ENCODE measurements at places on chromosomes 12 and 14.

DNA sequence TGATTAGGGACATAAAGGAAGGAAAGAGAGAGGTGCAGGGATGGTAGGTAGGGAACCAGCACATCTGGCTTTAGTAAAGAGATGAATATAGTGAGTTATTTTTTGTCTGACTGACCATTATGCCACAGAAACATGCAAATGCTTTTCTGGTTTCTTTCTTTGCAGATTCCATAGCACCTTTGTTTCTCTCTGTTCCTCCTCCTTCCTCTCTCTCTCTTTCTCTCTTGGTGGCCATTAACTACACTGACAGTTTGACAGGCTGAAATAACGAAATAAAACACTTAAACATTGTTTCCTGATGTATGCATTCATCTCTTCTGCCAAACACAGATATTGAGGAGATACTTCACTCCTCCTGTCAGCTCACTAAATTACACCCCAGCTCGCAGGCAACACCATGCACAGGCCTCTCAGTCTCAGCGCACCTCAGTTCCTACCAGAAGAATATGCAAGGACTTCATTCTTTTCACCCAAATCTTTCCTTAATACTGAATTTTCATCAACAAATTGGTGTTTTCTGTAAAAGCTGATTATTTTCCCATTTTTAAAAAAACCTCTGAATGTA is 406.9 kb upstream of the SOX5 start:
- DNase-seq = no peak

GRCh38 chr14:101120641-101121507 is 217.4 kb upstream of the RTL1 start:
- DNase-seq = no peak

DNA sequence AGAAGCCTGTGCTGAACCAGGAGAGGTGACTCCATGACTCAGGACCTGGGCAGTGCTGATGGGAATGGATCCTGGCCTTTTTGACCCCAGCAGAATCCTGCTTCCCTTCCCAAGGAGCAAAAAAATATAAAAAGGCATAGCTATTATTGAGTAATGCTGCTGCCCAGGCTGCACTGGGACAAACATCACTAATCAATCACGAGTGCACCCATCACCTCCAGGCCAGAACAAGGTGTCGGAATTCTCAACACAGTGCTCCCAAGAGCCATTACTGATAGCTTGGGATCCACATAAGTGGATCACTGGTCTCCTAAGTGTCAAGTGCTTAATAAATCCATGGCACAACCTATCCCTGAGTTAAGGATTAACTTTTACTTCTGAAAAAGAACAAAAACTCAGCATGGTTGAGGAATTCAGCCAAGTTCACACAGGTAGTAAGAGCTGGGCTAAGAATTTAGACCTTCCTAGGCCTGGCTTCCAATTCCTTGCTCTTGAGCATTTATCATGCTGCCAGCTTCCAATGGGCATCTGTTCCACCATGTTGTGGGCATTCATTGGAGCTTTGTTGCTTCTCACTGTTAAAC is 31.9 kb downstream of the IRF2BPL start:
- DNase-seq = no peak

DNA sequence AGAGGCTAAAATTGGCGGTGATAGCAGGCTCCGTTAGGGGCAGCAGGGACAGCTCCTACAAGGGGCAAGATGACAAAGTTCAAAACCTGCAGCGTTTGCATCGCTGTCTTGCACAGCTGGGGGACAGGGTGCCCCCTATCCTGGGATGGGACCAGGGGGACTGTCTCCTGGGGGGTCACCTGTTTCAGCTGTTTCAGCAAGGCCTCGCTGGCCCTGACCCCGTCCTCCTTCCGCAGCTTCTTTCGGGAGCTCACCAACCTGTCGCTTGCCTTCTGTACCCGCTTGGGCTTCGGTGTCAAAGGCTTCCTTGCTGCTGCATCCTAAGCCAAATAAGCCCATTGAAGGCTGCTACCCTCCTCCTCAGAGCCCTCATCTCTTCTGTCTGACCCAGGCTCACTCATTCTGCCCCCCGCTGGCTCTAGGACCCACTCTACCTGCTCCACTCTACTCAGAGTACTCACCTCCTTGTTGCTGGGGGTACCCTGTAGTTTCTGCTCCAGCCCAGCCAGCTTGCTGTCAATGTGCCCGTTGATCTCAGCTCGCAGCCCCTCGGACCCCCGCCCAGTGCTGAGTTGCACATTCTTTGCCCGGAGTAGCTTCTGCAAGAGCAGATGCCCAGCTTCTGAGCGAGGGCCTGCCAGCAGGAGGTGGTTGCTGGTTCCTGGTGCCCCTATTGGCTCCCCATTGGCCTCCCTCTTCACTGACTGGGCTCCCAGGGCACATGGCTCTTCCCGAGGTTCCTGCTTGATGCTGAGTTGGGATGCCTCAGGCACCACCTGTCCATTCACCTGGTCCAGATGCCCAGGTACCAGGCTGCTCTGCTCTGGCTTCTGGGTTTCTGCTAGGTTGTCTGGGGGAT is 12.4 kb upstream of the PRKAG1 start:
- DNase-seq = no peak

- DNase-seq = no peak
Observed at GRCh38 chr12:109731231-109731731, 17.7 kb downstream of the FAM222A start.

- no peak for DNase-seq
Observed at GRCh38 chr14:66539034-66539433, 31.1 kb downstream of the GPHN start.

- DNase-seq = no peak
Observed at GRCh38 chr14:38593476-38593875, 337.6 kb upstream of the CLEC14A start.

DNA sequence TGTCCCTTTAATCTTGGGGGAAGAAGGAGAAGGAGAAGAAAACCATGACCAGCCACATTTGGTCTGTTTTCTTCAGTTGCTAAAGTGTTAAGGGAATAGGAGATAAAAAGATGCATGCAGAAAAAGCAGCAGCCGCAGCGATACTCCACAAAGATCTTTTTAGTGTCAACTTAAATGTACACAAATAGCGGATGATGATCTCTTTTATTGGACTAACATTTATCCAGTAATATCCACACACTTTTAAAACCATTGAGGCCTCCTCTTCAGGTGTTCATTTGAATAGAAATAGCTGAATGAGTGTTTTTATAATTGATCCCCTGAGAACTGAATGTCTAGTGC is 83.5 kb downstream of the PAPOLA start:
- no peak for DNase-seq

GRCh38 chr12:18601962-18602361 is 135.8 kb downstream of the PLCZ1 start:
- no peak for DNase-seq

DNA sequence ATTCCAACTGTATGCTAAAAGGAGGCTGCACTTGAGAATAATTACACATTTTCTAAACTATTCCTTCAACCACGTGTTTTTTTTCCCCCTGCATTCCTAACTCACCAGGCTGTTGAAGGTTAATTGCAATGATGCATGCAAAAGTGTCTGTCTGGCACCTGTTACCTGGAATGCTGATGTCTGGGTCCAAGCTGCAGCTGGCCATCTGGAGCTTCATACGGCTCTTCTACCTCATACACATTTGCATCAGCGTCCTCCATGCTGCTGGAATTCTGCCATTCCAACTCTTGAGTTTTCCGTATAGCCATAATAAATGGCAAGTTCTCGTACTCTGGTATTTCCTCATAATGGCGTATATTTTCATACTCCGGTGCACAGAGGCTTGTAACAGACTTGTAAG is 8.6 kb downstream of the FGD6 start:
- no peak for DNase-seq

- DNase-seq = no peak
Observed at GRCh38 chr12:43361031-43361710, 190.8 kb downstream of the ADAMTS20 start.

- no peak for DNase-seq
Observed at GRCh38 chr12:105832021-105832420, 306.7 kb downstream of the NUAK1 start.

- DNase-seq = no peak
Observed at GRCh38 chr12:111881716-111882115, 39.7 kb downstream of the MAPKAPK5 start.

DNA sequence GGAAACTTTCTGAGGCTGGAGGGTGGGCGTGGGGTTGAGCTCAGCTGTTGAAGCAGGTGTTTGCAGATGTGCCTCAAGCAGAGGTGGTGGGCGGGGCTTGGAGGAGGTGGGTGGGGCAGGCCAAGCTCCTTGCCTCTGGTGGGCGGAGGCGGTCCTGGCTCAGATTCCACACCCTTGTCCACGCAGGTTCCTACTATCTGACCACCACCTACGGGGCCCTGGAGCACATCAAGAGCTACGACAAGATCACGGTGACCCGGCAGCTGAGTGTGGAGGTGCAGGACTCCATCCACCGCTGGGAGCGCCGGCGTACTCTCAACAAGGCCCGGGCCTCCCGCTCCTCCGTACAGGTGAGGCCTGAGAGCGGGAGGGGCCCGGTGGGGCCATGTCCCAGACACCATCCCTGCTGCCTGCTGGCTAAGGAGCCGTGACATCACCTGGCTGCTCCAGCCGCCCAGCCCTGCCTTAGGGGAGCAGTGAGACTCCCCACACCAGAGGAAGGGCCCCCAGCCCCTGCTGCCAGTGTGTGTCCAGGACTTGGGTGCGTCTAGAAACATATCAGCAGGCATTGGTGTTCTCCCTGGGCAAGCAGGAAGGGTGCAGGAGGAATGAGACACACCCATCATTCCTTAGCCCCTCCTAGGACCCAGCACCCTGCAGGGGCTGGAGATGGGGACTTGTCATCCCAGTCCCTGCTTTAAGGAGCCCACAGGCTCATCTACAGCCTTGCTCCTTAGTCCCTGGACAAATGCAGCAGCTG is 63.4 kb downstream of the LGMN start:
- no peak for DNase-seq

- no peak for DNase-seq
Observed at GRCh38 chr14:98900798-98901197, 371.2 kb downstream of the BCL11B start.

GRCh38 chr12:104215638-104216297 is at the start of gene TXNRD1:
TSS of gene TXNRD1 (plus strand) at chr12:104215779. CDS start at chr12:104215803, 24 bp downstream.
- DNase-seq = no peak

DNA sequence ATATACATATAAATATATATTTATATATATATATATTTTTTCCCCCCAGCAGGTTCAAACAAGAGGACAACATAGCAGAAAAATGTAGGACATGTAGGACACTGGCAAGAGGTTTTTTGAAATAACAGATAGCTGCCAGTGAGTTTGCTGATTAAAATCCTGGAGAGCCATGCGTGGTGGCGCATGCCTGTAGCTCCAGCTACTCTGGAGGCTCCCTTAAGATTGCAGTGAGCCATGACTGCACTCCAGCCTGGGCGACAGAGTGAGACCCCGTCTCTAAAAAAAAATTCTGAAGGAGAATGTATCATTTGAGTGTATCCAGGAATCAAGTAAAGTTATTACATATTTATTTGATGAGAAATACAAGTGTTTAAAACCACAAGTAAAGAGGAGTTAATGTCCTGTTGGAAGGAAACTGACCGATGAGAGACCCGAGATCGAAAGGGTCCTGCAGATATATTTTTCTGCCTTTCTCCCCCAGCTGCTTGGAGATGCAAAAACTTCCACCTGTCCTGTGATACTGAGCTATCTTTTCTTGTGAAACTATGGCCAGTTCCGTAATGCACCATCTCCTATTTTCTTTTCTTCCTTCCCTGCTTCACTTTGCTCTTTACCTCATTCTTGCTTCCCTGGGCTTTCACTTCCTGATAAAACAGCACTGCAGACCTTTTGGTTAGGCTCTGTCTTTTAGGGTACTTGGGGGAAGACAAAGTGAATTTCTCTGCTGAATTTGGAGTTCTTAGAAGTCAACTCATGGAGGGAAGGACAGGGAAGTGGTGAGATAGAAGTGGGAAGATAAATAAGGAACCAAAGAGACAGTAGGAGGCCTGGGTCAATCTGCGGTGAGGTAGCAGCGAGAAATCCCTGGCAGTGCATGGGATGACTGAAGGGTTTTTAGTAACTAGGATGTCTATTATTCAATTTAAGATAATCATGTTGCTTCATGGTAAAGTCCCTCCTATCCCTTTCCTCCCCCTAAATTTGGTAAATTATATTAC is 41.2 kb upstream of the SLC2A13 start:
- no peak for DNase-seq

- DNase-seq = no peak
Observed at GRCh38 chr14:48963231-48963790, 622.9 kb downstream of the RPS29 start.

DNA sequence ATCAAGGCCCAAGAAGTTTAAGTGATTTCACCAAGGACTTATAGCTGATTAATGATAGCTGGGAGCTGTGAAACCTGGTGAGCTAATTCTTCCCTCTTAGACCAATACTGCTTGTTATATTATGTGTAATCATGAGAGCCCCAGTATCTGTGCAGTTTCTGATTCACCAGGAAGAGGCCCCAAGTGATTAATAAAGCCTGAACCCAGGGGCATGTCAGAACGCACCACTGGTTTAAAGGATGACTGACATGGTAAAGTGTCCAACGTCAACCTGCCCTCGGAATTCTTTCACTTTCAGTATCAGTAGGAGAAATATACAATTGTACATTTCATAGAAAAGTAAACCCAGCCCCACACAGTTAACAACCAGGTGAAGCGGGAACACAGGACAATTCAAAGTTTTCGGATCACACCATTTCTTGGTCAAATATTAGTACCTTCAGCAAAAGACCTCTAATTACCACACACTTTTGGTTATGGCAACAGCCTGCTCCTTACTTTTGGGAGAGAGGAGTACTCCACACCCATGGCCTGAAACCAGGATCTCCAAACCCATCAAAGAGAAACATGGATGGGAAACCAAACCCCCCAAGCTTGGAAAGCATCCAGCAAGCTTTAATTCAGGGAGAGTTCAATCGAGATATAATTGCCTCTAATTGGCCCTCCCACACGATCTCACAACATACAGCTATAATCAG is 28.5 kb downstream of the TMCC3 start:
- DNase-seq = no peak

- DNase-seq = no peak
Observed at GRCh38 chr12:93990832-93991803, 157.3 kb upstream of the PLXNC1 start.

DNA sequence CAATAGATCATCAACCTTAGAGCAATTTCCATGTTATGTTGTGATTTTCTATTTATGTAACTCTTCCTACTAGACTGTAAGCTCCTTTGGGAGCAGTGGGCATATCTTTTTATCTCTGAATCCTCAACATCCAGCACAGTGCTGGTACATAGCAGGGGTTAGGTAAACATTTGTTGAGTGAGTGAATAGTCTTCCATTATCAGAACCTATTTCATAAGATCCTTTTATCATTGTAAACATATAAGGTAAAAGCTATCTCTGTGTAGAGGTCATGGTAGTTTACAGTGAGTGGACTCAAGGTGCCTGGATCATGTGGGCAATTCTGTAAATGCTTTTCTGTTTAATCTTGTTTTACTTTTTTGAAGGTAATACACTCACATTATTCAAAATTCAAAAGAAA is 15.1 kb downstream of the FKBP11 start:
- DNase-seq = no peak

DNA sequence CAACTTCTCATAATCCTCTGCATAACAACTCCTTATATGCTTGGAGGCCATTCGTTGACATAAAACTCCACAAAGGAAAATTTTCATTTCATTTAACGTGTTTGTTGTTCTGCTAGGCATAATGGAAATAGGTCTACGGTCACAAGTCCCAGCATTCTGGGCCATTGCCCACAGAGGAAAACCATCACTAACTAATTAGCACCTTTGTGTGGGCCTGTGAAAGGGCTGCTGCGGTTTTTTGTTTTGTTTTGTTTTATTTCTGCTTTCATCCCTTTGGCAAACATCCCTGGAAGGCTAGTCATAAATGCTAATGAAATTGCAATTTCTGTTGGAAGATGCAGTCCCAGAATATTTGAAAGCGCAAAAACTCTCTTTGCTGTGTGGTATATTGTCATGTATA is 180.3 kb downstream of the RMST start:
- no peak for DNase-seq

All from cortex of kidney (tissue), 1 donor.